ENCODE measurements at places on chromosomes 1 and 21.

- DNase-seq, result peak; percentile 17
Observed at GRCh38 chr1:22689505-22689904, 21.1 kb upstream of the EPHB2 start.

DNA sequence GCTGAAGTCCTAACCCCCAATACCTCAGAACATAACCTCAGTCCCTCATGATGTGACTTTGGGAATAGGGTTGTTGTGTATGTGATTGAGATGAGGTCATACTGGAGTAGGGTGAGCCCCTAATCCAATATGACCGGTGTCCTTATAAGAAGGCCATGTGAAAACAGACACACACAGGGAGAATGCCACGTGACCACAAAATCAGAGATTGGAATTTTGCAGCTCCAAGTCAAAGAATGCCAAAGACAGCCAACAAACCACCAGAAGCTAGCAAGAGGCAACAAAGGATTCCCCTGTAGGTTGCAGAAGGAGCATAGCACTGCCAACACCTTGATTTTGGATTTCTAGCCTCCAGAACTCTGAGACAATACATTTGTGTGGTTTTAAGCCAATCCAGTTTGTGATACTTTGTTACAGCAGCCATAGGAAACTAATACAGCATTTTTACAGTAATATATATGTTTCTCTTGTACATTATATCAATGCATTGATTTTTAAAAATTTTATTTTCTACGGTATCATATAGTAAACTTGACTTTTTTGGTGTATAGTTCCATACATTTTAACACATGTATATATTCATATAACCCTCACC, 5.4 kb downstream of the ZSWIM5 start:
- DNase-seq, result no peak

DNA sequence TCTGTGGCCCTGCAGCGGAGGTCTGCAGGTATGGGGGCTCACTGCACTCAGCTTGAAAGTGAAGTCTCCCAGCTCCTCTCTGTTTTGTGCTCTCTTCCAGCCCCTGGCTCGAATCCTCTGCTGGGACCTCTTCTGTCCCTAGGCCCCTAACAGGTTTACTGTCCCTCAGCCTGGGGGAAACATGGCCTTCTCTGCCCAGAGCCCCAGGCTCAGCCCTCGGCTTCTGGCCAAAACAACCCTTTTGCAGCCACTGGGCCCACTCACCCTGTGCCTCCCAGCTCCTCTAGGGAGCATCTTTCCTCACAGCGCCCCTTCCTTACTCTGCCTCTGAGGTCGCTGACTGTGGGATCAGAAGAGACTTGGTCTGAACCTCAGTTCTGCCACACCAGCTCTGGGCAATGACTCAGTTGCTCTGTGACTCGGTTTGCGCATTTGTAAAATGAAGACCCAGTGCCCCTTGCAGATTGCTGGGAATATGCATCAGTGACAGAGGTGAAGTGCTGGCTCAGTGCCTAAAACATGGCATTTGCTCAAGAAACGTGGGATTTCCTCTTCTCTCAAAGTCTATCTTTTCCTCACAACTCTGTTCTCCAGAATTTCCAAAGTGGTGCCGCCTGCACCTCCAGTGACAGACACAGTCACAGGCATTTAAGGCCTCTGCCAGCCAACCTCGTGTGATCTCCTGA, 26.5 kb upstream of the TENT5C start:
- no peak for DNase-seq

GRCh38 chr1:2860476-2861142, 59.1 kb upstream of the TTC34 start:
- DNase-seq, result no peak

DNA sequence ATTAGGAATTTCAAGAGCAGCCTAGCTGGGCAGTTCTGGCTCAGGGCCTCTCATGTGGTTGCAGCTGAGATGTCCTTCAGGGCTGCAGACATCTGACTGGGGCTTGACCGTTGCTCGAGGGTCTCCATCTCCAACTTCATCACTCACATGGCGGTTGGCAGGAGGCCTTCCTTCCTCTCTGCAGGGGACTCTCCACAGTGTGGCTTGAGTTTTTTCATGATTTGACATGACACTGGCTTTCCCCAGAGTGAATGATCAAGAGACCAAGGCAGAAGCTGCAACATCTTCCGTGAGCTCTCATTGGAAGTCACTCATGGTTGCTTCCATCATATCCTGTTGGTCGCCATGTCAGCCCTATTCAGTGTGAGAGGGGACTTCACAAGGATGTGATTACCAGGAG, 74.6 kb downstream of the RUNX3 start:
- DNase-seq, result no peak

GRCh38 chr1:9884805-9885204, 25.3 kb downstream of the CTNNBIP1 start:
- DNase-seq, result no peak

GRCh38 chr21:30990514-30991262, 47.6 kb downstream of the KRTAP19-8 start:
- no peak for DNase-seq

- no peak for DNase-seq
Observed at GRCh38 chr1:65694126-65694525, 98.6 kb upstream of the PDE4B start.

DNA sequence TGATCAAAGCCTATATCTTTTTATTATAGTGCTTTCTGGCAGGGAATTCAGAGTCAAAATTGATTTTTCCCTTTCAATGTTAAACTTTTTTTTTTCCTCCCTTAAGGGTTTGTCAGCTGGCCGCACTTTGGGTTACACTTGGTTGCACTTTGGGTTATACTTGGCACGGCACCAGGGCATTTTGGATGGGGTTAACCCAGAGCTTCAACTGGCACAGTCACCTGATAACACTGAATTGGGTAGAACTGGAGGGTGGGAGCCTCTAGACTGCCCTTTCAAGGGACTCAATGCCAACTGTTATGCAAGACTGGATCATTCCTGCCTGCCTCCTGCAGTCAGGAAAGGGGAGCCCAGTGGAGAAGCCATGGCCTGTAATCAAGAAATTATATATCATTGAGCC, 211.5 kb downstream of the KCNJ6 start:
- peak; percentile 89 for DNase-seq

DNA sequence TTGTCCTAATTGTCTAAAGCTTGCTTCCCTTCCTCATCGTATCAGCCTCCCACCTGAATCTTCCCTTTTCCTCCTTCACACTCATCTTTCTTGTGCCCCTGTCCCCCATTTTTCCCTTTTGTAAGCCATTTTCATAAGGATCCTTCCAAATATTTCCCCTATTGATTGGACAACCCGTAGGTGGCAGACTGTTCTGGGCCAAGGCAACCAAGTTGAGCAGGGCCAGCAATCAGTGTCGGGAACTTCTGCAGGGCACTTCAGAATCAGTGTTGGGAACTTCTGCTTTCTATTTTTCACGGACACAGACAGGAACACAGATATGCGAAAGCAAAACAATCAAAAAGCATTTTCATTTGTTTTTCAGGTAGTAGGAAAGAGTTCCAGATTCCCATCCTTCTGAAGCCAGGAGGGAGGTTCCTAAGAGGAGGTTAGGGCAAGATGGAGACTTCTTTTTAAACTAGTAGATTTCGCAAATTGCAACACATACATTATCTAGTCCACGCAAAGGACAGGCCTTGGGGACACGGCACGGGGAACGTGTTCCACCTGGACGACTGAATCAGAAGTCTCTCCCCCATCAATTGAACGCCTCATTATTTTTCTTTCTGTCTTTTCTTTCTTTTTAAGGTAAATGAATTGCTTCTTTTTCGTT, 691 bp upstream of the MPZL1 start:
- no peak for DNase-seq

DNA sequence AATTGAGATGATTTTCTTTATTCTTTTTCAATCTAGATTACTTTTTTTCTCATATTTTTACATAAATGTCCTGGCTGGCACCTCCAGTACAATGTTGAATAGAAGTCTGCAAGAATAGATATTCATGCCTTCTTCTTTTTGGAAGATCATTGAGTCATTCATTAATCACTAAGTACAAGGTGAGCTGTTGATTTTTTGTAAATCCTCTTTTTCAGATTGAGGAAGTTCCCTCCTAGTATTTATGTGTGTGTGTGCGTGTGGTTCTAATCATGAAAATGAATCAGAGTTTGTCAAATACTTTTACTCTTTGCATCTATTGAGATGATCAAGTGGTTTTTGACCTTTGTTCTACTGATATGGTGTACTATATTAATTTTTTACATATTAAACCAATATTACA, 859.3 kb downstream of the KCNT2 start:
- no peak for DNase-seq

DNA sequence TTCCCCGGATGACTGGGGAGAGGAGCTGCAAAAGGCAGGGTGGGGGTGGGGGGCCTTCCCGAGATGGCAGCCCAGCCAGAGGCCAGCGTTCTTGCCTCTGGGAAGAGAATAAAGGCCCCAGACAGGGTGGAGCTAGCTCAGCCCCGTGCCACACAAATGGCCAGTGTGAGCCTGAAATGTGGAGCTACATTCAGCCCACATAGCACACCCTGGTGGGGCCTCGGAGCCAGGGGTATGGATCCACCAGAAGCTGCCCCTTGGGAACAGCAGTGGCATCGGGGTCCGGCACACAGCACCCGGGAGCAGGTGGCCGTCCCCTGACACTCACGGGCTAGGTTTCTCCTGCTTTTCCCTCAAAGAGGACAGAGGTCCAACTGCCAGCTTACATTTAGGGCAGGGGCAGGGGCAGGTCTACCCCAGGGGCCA, 93.9 kb downstream of the PDE9A start:
- no peak for DNase-seq

GRCh38 chr1:58988752-58989151, 204.9 kb upstream of the JUN start:
- DNase-seq, result no peak

DNA sequence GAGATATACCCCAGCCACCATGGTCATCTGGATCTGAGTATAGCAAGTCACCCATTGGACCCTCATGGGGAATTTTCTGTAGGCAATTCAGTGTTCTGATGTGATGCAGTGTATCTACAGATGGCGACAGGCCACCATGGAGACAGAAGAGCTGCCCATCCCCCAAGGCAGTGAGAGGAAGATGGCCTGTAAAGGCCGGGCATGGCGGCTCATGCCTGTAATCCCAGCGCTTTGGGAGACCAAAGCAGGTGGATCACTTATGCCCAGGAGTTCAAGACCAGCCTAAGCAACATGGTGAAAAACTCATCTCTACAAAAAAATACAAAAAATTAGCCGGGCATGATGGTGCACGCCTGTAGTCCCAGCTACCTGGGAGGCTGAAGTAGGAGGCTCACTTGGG, 41.1 kb upstream of the CTPS1 start:
- no peak for DNase-seq

GRCh38 chr1:158169105-158169504, 11.6 kb upstream of the CD1D start:
- no peak for DNase-seq

- DNase-seq, result no peak
Observed at GRCh38 chr1:226943156-226943555, 3.1 kb downstream of the COQ8A start.

GRCh38 chr1:13697738-13698137, 2.2 kb upstream of the PRDM2 start:
- no peak for DNase-seq

- DNase-seq, result no peak
Observed at GRCh38 chr1:109819906-109820305, 56.2 kb upstream of the EPS8L3 start.

GRCh38 chr21:36149788-36150711, 6.6 kb upstream of the DOP1B start:
- no peak for DNase-seq

GRCh38 chr1:180358649-180359048, 128.6 kb downstream of the LHX4 start:
- peak; percentile 55 for DNase-seq

DNA sequence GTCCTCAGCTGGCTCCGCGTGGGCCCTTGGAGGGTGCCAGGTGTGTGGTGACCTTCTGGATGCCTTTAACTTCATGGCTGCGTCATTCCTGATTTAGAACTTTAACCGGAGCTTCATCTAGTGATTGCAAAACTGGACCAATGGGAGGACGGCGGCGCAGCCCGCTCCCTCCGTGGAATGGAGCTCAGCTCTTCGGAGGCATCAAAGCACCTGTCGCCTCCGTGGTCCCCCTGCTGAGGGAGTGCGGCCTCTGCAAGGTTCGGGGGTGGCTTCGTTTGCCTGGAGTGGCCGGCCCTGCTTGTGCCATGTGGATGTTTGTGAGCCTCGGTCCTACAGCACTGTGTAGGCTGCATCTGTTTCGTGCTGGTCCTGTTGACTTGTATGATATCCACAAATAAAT, 14.2 kb downstream of the CSTB start:
- no peak for DNase-seq

- DNase-seq, result no peak
Observed at GRCh38 chr1:197062692-197063091, 4.4 kb downstream of the F13B start.
